ENCODE measurements at places on chromosomes 7 and 10.

DNA sequence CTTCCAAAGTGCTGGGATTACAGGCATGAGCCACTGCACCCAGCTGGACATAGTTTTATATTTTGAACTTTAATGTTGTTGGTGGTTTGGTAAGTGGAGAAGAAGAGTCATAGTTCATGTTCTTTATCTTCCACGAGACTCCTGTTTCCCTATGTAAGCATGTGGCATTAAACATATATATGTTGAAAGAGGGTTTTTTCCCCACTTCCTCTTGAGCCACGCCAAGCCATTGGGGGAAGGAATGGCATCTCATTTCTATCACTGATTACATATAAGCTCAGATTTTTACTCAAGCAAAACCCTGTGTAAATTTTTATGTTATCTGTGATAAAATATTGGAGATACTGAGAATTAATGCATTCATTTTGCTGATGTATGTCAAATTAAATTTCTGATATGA, 300.4 kb downstream of the PHF14 start:
- DNase-seq: no peak

DNA sequence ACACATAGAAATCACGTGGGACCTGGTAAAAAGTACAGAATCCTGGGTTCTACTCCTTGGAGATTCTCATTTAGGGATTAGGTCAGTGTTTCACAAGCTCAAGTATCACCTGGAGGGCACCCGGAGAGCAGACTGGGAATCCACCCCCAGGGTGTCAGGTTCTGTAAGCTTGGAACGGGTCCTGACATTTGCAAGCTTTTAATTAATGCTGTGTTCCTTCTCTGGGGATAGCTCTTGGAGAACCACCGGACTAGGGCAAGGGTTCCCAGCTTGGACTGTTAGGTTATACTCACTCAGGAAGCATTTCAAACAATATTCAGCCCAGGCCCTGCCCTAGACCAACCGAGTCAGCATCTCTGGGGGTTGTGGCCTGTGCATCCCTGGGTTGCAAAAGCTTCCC, 23.0 kb downstream of the TCF7L2 start:
- no peak for DNase-seq

DNA sequence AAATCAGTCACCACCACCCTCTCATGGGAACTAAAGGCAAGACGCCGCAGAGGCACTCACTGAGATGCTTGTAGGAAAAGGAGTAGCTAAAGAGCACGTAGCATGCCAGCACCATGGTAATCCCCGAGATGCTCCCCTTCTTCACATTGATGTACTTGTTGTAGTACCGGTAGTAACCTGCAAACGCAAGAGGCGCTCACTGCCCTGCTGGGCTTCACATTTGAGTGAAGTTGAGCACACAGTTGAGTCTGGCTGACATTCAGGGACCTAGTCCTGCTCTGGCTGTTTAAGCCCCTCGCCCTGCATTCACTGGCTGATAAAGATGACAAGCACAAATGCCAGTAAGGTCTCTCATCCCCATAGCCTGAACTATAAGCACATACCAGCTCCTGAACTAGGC, 6.9 kb downstream of the ATP5MF start:
- DNase-seq: no peak

GRCh38 chr7:90579181-90579688, 16.9 kb upstream of the CDK14 start:
- DNase-seq: no peak

DNA sequence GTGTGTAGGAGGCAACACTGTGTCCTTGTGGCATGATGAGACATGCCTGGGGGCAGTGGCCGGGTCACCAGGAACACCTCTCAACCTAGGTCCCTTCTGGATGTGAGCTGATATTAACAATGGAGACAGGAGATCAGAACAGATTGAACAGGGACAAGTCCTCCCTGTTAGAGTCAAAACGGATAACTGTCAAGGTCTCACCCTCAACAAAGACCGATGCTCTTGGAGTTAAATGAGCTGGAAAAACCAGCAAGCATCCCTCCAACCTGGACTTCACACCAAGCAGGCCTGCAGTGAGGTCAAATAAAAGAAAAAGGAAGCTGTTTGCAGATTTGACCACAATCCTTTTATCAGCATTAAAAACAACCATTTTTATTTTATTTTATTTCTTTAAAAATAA, 49.0 kb downstream of the SLIT1 start:
- DNase-seq: no peak

DNA sequence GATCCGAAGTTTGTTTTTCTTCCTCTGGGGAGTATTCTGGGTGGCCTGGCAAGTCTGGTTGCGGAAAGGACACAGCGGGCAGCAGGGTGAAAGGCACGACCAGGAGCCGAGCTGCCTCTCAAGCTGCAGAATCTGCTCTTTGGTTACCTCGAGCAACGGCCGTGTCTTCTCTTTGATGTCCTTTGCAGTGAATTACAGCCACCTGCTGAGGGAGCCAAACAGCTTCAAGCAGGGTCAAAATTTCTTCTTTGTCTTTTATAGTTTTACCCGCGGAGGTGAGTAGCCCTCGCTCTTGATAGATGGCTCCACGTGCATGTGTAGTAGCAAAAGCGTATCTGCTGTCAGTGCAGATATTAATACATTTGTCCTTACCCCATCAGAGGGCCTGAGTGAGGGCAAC, 177.3 kb upstream of the MBL2 start:
- DNase-seq: no peak

- no peak for DNase-seq
Observed at GRCh38 chr10:122525788-122526187, 34.8 kb upstream of the DMBT1 start.

DNA sequence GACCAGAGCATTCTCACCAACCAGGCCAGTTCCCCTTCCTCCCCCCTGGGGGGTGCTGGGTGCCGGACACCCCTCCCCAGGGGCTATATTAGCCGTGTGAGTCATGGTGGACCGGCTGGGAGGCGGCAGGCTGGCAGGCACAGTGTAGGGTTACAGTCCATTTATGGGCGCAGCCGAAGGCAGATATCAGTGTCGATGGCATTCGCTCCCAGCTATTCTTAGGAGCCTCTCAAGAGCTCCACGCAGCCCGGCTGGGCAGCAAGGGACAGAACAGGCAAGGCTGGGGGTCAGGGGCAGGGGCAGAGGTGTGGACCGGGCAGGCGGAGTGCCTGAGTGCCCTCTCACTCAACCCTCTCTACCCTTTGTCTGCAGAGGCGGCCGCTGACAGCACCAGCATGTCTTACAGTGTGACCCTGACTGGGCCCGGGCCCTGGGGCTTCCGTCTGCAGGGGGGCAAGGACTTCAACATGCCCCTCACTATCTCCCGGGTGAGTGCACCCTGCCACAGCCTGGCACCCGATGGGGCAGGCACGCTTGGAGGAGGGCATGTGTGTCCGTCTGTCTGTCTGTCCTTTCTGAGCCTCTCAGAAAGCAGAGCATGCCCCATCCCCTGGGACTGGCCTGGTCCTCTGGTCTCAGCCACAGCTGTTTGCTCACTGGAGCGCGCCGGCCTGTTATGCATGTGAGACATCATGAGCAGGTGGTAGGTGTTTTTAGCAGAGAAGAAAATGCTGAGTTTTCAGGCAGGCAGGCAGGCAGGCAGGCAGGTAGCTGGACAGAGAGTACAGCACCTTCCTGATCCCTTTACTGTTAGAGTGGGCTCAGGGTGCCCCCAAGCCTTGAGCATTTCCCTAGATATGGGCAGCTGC, at the start of gene LDB3:
LDB3 (plus strand) TSS at position 215 of the 869 bp plus-strand sequence; CDS start at position 396, 181 bp downstream.
- peak; percentile 62 for DNase-seq

DNA sequence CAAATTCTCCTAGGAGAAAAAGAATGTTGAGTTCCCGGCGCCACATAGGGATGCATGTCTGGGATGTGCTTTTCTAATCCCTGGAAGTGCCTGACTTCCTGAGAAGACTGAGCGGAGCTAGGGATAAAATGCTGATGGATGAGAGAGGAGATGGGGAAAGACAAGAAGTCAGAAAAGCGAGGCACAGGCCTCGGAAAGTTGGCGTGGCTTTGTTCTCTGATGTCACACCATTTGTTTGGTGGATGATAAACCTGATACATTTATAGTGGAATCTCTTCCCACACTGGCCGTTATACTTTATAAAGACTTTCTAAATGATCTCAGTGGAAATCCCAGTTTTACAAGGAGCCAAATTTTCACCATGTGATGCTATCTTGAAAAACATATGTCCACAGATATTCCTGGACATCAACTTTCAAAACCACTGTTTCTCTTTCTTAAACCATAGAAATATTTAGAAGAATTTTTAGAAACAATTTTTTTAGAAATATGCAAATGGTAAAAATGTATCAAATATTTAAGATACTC, 188.8 kb upstream of the SVIL start:
- no peak for DNase-seq

- DNase-seq: no peak
Observed at GRCh38 chr10:128628252-128628651, 502.0 kb upstream of the MKI67 start.

DNA sequence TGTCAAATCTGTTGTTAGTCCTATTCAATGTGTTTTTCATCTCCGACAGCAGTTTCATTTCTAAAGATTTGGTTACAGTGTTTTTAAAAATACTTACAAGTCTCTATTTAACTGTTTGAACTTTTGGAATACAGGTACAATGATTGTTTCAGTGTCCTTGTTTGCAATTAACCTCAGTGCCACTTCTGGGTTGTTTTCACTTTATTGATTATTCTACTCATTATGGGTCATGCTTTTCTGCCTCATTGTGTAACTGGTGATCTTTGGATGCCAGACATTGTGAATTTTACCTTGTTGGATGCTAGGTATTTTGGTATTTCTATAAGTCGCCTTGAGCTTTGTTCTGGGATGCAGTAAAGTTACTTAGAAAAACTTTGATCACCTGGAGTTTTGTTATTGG, 331.3 kb downstream of the AUTS2 start:
- DNase-seq: no peak

GRCh38 chr7:120806669-120807068, 51.3 kb downstream of the TSPAN12 start:
- DNase-seq: no peak

GRCh38 chr10:93062514-93063143, 2.0 kb downstream of the CYP26C1 start:
- no peak for DNase-seq

- no peak for DNase-seq
Observed at GRCh38 chr7:46071076-46071475, 150.0 kb upstream of the IGFBP3 start.

GRCh38 chr10:84820596-84820995, 492.2 kb downstream of the CCSER2 start:
- DNase-seq: no peak

DNA sequence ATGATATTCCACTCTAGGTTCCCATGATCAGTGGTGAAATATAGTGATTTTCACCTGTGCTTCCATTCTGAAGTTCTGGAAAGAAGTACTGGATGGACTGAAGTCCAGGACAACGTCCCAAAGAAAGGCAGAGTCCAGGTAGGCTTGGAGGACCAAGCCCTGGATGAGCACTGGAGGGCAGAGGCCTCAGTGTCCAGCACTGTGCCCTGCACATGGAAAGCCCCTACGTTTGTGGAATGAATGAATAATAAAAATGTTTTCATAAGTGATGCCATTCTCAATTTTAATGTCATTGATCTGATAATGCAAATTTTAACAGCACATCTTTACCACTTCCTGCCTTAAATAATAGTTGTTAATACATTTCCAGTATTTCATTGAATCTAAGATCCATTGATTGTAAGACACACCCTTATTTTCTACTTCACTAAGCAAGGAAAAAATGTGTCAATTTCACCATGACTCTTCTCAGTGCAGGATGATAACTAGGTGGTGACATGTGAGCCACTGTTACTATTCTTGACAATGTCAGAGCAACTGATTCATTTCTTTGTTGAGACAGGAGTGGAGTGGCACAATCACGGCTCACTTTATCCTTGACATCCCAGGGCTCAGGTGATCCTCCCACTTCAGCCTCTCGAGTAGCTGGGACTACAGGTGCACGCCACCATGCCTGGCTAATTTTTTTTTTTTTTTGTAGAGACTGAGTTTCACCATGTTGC, 35.2 kb downstream of the ZNF783 start:
- DNase-seq: no peak

GRCh38 chr7:99398891-99399445, 9.4 kb downstream of the PDAP1 start:
- DNase-seq: no peak

GRCh38 chr7:128039544-128039953, 8.3 kb upstream of the LRRC4 start:
- DNase-seq: no peak

DNA sequence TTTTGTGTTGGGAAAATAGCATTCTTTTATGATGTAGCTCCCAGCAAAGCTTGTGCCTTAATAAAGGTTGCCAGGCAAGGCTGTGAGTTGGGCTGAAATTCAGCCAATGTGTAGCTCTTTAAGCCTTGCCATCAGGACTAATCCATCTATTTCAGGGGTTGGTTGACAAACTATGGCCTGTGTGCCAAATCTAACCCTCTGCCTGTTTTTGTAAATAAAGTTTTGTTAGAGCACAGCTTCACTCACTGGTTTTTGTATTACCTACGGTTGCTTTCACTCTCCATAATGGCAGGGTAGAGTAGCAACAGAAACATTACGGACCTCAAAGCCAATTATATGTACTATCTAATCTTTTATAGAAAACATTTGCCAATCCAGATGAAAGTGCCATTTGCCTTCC, 638.1 kb upstream of the POT1 start:
- DNase-seq: no peak

DNA sequence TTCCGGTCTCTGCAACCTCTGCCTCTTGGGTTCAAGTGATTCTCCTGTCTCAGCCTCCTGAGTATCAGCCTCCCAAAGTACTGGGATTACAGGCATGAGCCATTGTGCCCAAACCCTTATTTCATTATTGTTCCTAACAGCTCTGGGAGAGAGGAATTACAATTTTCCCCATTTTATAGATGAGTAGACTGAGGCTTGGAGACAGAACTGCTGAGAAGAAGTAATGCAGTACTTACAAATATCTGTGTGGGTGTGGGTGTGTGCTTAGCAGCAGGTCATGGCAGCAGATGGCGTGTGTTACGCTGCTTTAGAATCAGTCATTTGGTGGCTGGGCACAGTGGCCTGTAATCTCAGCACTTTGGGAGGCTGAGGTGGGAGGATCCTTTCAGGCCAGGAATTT, 7.4 kb downstream of the PRKRIP1 start:
- DNase-seq: no peak

DNA sequence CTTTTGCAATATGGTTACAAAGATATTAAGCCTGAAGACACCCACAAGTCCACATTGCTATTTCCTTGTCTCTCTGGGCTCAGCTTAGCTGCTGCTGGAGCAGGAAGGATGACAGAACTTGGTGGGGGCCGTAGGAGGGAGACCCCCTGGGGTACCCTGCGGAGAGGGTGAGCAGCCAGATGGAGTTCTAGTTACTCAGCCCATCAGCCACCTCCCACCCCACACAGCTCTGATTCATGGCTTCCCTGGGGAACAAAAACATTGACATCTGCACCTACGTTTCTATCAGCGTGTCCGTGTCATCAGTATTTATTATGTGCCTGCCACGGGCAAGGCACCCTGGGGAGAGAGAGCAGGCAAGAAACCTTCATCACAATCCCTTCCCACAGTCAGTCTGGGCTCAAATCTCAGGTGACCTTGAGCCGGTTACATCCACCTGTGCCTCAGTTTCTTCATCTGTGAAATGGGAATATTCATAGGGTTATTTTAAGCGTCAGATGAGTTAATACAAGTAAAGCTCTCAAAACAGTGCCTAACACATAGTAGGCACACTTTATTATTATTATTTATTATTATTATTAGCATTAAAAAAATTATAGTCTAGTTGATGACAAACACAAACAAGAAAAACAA, 131.5 kb downstream of the C10orf105 start:
- no peak for DNase-seq

All from DMS153 (cell line).